ENCODE measurements at places on chromosomes 7 and 10.
A peak's percentile ranks its signal among the peaks of the same experiment; 100 is the strongest.

- DNase-seq: no peak
These were observed 282.6 kb downstream of the AUTS2 start for GRCh38 chr7:69880840-69881239.

DNA sequence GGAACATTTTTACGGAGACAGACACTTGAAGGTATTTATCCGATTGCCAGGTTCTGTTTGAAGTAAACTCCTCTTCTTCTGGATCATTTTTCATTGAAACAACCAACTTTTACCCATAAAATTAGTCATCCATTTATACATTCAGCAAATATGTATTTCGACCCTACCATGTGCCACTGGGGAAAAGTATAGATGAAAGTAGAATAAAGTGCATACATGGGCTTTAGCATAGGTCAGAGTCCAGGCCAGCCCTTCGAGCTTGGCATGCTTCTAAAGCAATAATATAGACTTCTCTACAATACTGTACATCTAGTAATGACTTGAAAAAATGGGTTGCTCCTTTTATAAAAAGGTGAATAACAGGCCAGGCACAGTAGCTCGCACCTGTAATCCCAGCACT, 10.1 kb downstream of the SLC25A16 start:
- no peak for DNase-seq

- no peak for DNase-seq
These were observed 750.3 kb downstream of the ANKRD7 start for GRCh38 chr7:118974836-118975235.

- no peak for DNase-seq
These were observed 60.9 kb upstream of the CHRM2 start for GRCh38 chr7:136807598-136807997.

DNA sequence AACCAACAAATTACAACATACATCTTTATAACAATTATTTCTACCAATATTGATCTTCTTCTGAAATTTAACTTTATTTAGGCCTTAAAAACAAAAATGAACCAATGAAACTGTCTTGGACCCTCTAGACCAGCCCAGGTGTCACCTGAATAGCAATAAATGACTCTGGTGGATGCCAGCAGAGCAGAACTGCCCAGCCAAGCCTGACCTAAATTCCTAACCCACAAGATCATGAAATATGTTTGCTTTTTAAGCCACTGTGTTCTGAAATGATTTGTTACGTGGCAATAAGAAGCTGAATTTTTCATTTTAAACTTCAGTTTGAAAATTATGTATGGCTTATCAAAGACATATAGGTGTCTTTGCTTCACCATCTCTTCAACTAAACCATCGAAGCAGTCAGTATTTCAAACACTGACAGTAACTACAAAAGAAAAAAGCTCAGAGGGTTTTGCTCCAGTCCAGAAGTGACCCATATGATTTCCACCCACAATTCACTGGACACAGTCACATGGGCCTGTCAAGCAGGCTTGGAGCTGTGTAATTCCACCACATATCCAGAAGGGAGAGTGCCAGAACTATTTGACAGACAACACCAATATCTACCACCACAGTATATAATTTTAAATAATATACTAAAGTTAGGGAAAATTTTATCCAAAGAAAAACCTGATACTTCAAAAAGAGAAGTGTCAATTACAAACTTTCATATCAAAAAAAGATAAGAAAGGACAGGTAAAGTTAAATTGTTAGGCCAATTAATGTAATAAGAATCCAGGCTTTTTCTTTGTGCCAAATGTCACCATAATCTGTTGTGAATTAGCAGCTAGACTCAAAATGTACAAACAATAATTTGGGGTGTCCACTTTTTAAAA, 94.5 kb downstream of the KMT2C start:
- DNase-seq: peak; percentile 35

GRCh38 chr10:23319835-23320234, 24.8 kb downstream of the C10orf67 start:
- DNase-seq: no peak

DNA sequence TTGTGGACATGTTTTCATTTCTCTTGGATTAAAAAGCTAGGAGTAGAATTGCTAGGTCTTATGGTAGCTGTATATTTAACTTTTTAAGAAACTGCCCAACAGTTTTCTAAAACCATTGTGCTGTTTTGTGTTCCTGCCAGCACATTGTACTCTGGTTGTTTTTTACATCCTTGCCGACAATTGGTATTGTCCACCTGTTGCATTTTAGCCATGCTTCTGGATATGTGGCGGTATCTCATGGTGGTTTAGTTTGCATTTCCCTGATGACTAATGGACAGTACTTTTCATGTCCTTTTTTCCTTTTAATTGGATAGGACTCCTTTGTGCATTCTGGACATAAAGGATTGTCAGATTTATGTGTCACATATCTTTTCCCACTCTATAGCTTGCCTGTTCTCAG, 45.5 kb downstream of the STK17A start:
- no peak for DNase-seq

- no peak for DNase-seq
These were observed 19.6 kb upstream of the ENO4 start for GRCh38 chr10:116829711-116830110.

DNA sequence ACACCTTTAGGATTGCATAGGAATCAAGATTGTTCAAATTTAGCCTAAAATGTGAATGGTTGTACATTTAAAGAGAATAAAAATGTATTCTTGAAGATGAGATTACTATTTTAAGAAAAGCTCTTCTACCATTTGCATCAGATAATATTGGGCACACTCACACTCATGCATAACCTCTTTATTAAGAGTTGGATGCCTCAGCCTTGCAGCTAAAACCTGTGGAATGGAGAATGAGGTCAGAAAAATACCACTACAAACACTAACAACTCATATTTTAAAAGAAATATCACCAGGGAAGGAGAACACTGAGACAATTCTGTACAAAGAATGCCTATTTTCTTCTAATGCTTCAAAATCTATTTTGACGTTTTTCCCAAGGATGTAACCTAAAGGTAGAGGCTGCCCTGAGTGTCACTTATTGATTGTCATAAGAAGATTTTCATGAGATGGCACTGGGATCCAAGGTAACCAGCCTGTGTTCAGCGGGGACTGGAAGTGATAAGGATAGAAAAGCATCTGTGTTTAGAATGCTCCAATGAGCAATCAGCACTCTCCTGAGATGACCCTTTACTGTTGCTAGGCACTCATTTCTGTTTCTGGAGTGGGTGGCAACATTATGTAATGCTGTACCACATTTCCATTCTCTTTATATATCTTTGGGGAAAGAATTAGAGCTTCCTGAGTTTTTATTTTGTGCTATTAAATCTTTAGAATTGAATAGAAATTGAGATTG, 26.6 kb downstream of the REEP3 start:
- DNase-seq: no peak

DNA sequence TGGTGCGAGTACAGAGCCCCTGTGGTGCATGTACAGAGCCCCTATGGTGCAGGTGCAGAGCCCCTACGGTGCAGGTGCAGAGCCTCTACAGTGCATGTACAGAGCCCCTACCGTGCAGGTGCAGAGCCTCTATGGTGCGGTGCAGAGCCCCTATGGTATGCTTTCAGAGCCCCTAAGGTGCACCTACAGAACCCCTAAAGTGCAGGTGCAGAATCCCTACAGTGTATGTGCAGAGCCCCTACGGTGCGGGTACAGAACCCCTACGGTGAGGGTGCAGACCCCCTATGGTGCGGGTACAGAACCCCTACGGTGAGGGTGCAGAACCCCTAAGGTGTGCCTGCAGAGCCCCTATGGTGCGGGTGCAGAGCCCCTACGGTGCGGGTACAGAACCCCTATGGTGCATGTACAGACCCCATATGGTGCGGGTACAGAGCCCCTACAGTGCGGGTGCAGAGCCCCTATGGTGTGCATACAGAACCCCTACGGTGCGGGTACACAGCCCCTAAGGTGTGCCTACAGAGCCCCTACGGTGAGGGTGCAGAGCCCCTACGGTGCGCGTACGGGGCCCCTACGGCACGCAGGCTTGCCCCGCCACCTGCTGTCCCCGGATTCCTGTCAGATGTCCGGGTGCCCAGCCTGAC, 53.5 kb downstream of the MGMT start:
- DNase-seq: no peak

DNA sequence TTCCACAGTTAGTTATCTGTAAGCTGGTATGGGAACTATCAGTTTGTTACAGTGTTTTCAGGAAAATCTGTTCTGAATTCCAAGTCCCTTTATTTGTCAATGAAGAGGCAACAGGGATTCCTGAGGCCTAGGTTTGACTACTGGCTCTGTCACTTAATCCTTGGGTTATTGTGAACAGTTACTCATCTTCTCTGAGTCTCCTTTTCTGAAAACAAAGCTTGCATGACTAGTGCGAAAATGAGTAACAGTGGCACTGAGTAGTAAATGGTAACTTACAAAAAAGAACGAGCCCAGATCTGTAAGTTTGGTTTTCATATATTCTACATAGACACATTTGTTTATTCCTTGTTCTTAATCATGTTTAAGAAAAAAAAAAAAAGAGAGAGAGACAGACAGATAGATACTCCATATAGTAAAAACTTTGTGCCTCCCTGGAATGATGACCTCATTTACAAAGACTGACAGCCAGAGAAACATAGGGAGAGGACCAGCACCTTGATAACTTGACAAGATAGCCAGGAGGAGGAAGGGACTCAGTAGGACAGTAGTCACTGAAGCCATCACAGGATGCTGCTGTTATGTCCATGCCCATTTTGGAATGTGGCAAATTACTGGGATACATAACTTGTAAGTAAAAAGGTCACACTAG, 1.9 kb downstream of the MRPS33 start:
- DNase-seq: no peak

DNA sequence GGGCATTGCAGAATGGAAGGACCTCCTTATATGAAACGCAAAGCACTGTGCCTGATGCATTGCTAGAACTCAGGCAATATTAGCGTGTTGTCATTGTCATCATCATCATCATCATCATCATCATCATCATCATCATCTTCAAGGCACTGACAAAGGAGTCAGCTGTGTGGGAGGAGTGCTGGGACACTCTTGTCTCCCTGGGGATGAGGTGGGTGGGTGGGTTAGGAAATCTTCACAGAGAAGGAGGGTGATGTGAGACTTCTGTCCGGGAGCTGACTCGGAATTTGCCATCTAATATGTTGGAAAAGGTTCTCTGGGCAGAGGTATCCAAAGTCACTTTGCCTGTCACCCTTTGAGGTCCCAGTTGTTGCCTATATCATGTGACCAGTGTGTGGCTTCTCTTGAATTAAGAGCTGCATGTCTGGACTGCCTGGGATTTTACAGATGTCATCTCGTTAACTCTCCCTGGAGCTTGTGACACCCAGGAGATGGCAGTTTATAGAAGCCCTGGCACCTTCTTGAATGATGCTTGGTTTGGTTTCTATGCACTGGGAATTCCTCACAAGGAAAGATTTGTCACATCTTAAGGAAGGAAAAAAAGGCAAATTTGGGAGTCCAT, 7.1 kb downstream of the HTRA1 start:
- DNase-seq: no peak

DNA sequence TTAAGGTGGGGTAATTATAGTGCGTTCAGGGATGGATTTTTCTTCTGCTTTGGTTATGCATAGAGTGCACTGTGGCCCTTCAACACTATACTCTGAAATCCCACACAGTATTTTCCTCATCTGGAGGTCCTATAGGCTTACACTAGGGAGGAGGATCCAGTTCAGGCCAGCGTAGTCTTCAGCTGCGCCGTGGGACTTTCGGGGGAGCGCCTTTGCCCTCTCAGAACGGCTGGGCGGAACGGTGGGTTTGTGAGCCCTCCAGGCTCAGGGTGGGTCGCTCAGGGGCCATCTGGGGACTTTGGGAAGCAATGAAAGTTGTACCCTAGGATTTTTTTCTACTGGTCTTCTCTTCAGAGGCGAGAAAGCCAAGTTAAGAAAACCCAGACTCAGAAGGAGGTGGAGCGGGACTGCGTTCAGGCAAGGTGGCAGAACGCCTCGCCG, 652 bp upstream of the VPS26A start:
- peak; percentile 26 for DNase-seq

DNA sequence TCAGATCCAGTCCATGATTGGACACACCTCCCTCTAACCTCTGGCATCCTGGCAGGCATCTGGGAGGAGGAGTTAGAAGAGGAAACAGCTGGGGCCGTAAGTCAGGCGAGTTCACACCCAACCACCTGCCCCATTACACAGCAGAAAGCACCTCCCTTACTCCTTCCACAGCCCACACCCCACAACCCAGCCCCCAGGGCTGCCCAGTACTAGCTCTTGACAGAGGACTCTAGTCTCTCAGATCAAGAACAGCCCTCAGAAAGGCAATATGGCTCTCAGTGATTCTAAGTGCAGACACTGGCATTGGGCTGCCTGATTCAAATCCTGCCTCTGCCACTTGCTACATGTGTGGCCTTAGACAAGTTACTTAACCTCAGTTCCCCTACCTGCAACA, 34.1 kb downstream of the KCNMA1 start:
- DNase-seq: no peak

DNA sequence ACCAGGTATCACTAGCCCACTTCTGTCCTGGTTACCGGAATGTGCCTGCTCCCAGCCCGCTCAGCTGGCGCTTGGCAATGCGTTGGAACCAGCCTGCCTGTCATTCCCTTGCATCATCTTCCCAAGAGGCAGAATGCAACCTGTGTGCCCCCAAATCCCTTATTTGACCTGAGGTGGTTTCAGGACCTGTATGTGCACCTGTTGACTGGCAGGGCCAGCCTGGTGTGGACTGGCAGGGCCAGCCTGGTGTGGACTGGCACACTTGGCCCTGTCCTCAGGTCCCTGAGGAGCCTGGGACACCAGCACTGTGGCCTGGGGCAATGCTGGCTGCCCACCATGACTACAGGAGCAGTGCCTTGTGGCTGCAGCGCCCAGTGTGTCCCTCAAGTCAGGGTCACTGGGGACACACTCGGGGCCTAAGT, 38.2 kb downstream of the ZNF467 start:
- no peak for DNase-seq

- no peak for DNase-seq
These were observed 87.2 kb downstream of the MDFIC start for GRCh38 chr7:115009139-115009538.
